ENCODE measurements at places on chromosomes 2 and 18.

GRCh38 chr2:203706403-203706802, at the start of gene CD28:
Gene CD28, plus strand, starts transcription at chr2:203706639. Its CDS starts 58 bp downstream, at chr2:203706697.
- DNase-seq, result no peak

DNA sequence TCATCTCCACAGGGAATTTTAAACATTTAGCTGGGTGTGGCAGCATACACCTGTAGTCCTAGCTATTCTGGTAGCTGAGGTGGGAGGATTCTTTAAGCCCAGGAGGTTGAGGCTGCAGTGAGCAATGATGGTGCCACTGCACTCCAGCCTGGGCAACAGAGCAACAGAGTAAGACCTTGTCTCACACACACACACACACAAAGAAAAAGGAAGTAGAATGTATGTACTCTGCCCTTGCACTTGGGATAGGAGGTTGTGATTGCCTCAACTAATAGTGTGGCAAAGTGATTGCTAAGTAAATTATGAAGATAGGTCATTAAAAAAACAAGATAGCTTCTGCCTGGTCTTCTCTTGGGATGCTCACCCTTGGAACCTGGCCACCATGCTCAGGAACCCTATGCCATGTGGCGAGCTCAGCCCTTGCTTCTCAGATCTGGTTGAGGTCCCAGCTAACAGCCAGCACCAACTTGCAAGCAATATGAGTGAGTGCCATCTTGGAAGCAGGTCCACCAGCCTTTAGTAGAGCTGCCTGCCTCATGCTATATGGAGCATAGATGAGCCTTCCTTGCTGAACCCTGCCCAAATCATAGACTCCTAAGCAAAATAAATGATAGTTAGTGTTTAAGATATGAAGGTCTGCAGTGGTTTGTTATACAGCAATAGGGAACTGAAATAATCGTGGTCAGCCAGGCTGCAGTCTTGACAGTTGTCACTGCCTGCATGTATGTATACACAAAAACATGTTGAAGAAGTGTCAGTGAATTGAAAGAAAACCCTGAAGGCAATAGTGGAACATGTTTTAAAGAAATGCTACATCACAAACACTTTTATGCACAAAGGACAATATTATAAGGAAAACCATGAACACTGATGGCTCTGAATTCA, 30.1 kb upstream of the PNO1 start:
- no peak for DNase-seq

DNA sequence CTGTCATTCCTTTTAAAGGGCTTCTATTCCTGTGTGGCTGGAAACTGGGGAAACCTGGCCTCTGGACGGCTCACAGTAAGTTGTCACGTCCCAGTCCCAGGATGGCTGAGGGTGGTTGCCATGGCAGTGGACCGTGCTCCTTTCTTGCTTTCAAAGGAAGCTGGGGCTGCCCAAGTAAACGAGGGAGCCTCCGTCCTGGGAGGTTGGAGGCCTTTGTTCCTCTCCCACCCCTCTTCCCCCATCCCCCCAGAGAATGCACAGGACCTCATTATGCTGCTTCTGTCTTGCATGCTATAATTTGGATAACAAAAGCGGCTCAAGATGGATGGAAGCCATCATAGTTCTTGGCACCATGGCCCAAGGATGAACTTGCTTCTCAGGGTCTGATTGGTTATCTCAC, 325.5 kb upstream of the HS6ST1 start:
- no peak for DNase-seq

DNA sequence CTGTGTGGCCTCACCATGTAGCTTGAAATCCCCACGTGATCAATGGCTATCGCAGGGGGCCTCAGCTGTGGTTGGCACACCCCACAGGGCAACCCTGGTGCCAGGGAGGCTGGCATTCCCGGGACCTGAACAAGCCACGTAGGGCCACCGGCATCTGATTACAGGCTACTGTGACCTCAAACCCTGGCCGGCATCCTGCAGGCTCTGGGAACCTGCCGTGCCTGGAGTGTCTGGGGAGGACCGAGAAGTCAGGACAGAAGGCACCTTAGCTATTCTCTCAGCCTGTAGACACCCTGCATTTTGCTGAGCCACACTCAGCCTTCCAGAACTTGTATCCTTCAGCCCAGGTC, 213.0 kb downstream of the GLI2 start:
- DNase-seq, result no peak

- no peak for DNase-seq
Measured at GRCh38 chr2:148177559-148177958, 156.7 kb downstream of the MBD5 start.

DNA sequence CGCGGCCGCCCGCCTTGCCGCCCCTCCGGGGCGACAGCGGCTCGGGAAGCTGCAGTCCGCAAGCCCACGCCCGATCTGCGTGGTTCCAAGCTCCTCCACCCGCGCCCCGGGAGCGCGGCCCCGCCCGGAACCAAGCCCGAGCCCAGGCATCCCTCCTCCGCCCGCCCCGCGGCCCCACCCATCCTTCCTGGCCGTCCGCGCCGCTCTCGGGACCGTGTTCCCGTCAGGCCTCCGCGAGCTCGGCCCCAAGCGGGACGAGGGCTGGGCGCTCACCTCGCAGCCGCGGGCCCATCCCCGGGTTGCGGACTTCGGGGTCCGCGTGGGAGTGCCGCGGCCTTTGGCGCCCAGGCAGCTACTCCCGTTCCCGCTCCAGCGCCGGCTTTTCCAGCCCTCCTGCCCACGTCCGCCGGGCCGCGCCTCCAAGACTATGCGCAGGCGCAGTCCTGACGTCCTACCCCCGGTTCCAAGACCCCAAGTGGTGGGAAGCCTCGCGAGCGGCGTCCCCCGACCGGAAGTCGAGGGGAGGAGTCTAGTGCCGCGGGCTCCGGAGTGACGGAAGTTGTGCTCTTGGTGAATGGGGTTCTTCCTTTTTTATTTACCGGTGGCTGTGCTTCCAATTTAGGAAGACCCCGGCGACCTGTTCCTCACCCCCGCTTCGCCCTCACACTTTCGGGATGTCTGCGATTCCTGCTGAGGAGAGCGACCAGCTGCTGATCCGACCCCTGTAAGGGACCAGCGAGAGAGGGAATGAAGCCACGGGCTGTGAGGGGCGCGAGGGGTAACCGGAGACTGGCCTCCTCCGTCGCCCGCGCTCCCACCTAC, at the start of the genes CPSF3 and ITGB1BP1:
TSS of gene CPSF3 (plus strand) at position 555 of the 822 bp plus-strand sequence. CDS start at position 675, 120 bp downstream.
TSS of gene ITGB1BP1 (minus strand) at position 429 of the 822 bp plus-strand sequence. CDS start 4,831 bp downstream, outside the sequence.
- DNase-seq, result peak; percentile 98

- DNase-seq, result no peak
Measured at GRCh38 chr2:239225871-239226561, 174.8 kb downstream of the HDAC4 start.

- DNase-seq, result no peak
Measured at GRCh38 chr2:158975271-158975921, 7.0 kb downstream of the TANC1 start.

GRCh38 chr2:119646149-119646548, 32.9 kb upstream of the TMEM177 start:
- no peak for DNase-seq

GRCh38 chr2:224104668-224105386, 65.7 kb upstream of the SERPINE2 start:
- DNase-seq, result no peak

- DNase-seq, result no peak
Measured at GRCh38 chr18:24022161-24022560, 7.6 kb downstream of the TTC39C start.

GRCh38 chr2:84894758-84895520, 10.5 kb upstream of the TMSB10 start:
- DNase-seq, result no peak

DNA sequence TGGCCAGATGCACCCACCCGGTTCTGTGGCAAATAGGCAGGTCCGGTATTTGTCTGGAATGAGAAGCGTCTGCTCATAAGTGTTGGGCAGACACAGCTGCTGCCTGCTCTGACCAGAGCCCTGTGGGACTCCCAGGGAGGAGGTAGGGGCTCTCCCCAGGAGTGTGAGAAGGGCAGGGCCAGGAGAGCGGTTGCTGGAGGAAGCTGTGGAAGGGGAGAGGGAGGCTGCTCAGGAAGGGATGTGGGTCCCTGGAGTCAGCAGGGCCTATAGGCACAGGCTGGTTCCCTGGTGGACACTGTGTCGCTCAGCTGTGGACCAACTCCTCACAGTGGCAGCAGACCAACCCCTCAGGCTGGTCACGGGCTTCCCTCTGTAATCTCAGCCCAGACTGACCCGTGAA, 109.2 kb downstream of the DYSF start:
- no peak for DNase-seq

- no peak for DNase-seq
Measured at GRCh38 chr2:232013701-232014353, 52.3 kb downstream of the DIS3L2 start.

- no peak for DNase-seq
Measured at GRCh38 chr2:144521686-144522085, 1.8 kb upstream of the ZEB2 start.

DNA sequence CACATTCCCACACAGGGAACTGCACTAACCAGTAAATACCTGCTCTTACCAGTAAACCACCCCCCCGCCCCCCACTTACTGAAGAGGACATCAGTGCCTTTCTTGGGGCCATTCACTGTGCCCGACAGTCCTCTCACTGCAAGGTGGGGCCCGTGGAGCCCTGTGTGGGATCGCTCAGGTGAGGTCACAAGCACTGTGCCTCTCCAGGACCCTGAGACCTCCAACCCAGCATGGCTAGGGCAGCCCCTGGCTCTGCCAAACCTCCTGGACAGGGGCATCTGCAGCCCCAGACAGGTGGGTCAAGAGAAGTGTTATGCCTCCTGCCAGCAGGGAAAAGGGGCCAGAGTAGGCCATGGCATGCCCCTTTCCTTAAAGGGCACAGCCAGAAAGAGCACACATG, 6.7 kb upstream of the NEURL3 start:
- no peak for DNase-seq

- DNase-seq, result peak; percentile 79
Measured at GRCh38 chr2:63861220-63861822, 19.6 kb downstream of the UGP2 start.

- DNase-seq, result no peak
Measured at GRCh38 chr2:108823286-108823685, 36.7 kb downstream of the CCDC138 start.

- no peak for DNase-seq
Measured at GRCh38 chr2:9184361-9184760, 22.3 kb upstream of the ASAP2 start.

- DNase-seq, result no peak
Measured at GRCh38 chr2:160583146-160583535, 89.5 kb upstream of the RBMS1 start.

- DNase-seq, result no peak
Measured at GRCh38 chr18:35024965-35025364, 16.2 kb upstream of the MAPRE2 start.

GRCh38 chr2:205460217-205460616, 222.1 kb upstream of the NRP2 start:
- DNase-seq, result no peak

DNA sequence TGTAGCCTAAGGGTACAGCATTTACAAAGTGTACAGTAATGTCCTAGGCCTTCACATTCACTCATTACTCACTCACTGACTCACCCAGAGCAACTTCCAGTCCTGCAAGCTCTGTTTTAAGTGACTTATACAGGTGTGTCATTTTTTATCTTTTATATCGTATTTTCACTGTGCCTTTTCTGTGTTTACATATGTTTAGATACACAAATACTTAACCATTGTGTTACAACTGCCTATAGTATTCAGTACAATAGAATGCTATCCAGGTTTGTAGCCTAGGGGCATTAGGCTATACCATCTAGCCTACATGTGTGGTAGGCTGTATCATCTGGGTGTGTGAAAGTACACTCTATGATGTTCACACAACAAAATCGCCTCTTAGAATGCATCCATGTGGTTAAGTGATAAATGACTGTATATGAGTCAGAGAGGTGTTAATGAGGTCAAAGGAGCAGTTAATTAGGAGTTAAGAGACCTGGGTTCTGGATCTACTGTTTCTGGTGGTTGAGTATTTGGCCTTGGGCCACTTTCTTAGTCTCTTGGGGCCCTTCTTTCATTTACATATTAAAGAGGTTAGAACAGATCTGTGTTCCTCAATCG, 149.1 kb downstream of the GREB1L start:
- no peak for DNase-seq

- DNase-seq, result no peak
Measured at GRCh38 chr18:45678850-45679249, 45.1 kb upstream of the SLC14A1 start.

GRCh38 chr2:108593547-108594098, 59.4 kb downstream of the LIMS1 start:
- DNase-seq, result peak; percentile 15

GRCh38 chr2:118657466-118657865, 190.0 kb downstream of the EN1 start:
- DNase-seq, result no peak

DNA sequence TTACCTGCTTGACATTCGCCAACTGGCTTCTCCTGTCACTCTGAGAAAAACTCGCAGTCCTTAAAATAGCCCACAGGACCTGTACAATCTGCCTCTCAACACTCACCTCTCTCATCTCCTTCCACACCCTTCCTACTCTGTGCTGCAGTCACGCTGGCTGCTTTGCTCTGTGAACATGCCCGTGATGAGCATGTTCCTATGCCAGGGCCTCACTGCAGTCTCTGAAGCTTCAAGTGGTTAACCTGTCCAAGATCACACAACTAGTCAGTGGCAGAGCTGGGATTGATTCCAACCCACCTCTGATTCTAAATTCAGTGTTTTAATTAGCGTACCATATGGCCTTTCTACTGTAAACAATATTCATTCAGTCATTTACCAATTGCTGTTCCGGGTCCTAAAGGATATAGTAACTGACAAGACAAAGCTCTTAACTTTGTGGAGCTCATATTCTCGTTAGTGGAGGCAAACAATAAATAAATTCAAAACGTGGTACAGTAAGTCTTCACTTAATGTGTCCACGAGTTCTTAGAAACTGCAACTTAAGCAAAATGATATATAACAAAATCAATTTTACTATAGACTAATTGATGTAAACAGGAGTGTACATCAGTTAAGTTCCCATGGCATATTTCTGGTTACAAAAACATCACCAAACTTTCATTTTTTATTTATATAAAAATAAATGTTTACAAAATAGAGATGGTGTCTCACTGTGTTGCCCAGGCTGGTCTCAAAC, 38.9 kb upstream of the FBXO11 start:
- no peak for DNase-seq

GRCh38 chr2:8217468-8218030, 464.3 kb upstream of the ID2 start:
- no peak for DNase-seq

DNA sequence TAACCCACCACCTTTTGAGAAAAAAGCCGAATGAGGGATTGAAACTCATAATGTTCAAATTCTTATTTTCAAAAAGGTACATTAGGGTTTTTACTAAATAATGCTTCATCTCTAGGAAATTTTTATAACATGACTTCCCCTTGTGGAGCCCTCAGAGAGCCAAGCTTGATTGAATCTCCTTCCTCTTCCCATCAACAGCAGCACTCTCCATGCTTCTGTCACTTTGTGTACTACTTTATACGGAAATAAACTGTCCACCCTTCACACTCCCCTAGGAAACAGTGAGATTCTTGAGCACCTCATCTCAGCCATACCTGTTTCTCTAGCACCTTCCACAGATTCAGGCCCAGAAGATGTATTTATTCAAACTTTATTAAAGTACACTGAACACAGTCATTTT, 51.8 kb downstream of the TFPI start:
- DNase-seq, result no peak

DNA sequence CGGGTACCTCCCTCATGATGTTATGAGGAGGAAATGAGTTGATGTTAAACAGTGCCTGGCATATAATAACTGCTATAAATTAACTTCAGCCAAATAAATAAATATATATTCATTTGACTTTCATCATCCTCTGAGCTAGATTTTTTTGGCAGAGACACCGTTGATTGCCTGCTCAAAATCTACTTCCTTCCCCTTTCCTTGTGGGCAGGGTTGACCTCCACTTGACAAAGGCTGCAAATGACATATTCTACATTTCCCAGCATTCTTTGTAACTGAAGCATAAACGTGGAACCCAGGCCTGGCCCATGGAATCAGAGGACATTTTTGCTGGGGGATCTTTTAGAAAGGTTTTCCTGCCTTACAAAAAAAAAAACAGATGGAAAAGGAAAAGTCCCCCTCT, 177.8 kb downstream of the TXNL1 start:
- no peak for DNase-seq
